ENCODE measurements at places on chromosomes 4 and X.

DNA sequence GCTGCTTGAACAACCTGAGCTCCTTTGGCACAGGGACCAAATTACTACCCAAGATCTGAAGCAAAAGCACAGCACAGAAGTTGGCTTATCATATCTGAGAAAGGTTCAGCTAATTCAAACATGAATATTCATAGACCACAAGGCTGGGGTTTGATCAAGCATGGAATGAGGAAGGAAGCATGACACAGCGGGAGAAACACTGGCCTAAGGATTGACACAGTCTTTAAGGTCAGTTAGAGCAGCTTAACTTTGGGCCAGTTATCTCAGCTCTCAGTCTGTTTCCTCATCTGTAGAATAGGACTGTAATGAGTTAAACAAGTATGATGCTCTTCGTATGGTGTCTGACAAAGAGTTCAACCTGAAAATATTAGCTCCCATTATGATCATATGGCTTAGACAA is 88.5 kb upstream of the CBR4 start:
- no peak for DNase-seq
- no peaks in the 10 kb centered on the region for H3K36me3 ChIP-seq
- no peak overlapping the region for H3K27ac ChIP-seq
- no peaks in the 10 kb centered on the region for H3K4me1 ChIP-seq
- H3K27me3 ChIP-seq = no peaks in the 10 kb centered on the region

DNA sequence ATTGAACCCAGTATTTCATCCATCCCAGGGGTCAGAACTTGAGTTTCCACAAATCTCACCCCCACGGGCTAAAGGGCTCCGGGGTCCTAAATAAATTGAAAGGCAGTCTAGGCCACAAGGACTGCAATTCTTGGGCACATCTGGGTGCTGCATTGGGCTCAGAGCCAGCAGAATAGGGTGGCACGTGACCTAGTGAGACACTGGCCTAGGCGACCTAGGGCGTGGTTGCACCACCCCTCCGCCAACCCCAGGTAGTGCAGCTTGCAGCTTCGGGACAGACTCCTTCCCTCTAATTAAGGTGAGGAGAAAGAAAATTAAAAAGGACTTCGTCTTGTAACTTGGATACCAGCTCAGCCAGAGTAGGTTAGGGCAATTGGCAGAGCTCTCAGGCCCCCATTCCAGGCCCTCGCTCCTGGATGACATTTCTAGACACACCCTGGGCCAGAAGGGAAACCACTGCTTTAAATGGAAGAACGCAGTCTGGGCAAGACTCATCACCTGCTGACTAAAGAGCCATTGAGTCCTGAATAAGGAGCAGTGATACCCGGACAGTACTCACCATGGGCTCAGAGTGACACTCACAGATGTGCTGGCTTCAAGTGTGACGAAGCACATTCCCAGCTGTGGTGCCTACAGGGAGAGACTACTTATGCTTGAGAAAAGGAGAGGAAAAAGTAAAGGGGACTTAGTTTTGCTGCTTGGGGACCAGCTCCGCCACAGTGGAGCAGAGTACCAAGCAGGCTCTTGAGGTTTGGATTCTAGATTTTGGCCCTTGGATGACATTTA is 735.4 kb downstream of the FSTL5 start:
- no peaks in the 10 kb centered on the region for H3K27me3 ChIP-seq
- no peak overlapping the region for H3K27ac ChIP-seq
- no peak overlapping the region for H3K4me3 ChIP-seq
- no peaks in the 10 kb centered on the region for H3K4me1 ChIP-seq
- DNase-seq = no peak

- no peaks in the 10 kb centered on the region for H3K27me3 ChIP-seq
- no peak for DNase-seq
- no peak overlapping the region for H3K27ac ChIP-seq
These were observed 11.3 kb upstream of the SLC9A7 start for GRCh38 chrX:46770000-46770816.

DNA sequence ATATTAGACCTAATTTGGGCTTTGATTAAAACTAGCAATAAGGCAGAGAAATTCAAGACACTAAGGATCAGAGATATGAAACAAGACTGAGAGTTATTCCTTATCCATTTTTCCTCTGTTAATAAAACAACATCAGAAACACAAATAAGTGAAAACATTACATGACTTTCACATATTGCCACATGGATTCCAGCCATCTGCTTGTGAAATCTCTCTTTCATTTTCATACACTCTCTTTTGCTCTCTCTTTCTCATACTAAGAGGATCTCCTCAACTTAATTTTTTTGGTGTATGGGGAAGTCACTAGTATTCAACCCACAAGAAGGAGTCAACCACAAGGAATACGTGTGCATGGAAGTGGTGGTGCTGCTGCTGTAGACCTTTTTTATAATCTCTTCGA is 183.0 kb downstream of the LDB2 start:
- no peak for DNase-seq
- no peaks in the 10 kb centered on the region for H3K36me3 ChIP-seq
- H3K4me3 ChIP-seq = no peak overlapping the region
- no peaks in the 10 kb centered on the region for H3K4me1 ChIP-seq

GRCh38 chrX:31819455-31819854 is 747.6 kb upstream of the FTHL17 start:
- H3K4me3 ChIP-seq = no peak overlapping the region
- no peaks in the 10 kb centered on the region for H3K36me3 ChIP-seq
- H3K27me3 ChIP-seq = no peaks in the 10 kb centered on the region
- DNase-seq = no peak
- no peaks in the 10 kb centered on the region for H3K4me1 ChIP-seq

GRCh38 chrX:11664211-11665167 is 1.2 kb downstream of the ARHGAP6 start:
- no peak overlapping the region for H3K4me3 ChIP-seq
- no peaks in the 10 kb centered on the region for H3K4me1 ChIP-seq
- no peaks in the 10 kb centered on the region for H3K36me3 ChIP-seq
- no peak overlapping the region for H3K27ac ChIP-seq
